AG08396 (cell line): ENCODE measurements at places on chromosomes 5 and 9.

DNA sequence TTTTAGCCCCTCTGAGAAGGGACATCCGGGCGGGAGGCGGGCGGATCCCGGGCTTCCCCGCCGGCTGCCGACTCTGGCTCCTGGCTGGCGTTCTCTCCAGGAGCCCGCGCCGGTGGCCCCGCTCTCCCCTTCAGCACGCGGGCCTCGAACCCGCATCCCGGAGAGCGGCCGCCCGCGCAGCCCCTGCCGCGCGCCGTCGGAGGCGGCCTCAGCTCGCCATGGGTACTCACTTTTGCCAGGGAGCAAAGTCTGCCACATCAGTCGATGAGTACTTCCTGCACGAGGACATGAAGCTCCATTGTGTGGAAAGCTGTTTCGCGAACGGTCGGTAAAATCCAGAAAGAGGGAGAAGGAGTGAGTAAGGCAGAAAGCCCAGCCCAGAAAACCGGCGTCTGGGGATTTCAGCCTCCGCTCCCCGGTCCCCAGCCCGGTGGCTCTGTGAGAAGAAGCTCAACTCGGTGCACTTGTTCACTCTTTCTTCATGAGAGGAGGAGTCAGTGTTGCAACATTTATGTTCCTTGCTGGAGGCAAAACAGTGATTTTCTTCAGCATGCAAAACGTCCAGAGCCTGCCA is at the start of gene PRLR:
PRLR (minus strand) TSS at position 450 of the 574 bp plus-strand sequence. CDS start 140,867 bp downstream, outside the sequence.
- peak; percentile 33 for DNase-seq

GRCh38 chr5:173268750-173269432 is 33.9 kb upstream of the NKX2-5 start:
- DNase-seq, result no peak

GRCh38 chr5:24547132-24547531 is 97.6 kb downstream of the CDH10 start:
- DNase-seq, result no peak

DNA sequence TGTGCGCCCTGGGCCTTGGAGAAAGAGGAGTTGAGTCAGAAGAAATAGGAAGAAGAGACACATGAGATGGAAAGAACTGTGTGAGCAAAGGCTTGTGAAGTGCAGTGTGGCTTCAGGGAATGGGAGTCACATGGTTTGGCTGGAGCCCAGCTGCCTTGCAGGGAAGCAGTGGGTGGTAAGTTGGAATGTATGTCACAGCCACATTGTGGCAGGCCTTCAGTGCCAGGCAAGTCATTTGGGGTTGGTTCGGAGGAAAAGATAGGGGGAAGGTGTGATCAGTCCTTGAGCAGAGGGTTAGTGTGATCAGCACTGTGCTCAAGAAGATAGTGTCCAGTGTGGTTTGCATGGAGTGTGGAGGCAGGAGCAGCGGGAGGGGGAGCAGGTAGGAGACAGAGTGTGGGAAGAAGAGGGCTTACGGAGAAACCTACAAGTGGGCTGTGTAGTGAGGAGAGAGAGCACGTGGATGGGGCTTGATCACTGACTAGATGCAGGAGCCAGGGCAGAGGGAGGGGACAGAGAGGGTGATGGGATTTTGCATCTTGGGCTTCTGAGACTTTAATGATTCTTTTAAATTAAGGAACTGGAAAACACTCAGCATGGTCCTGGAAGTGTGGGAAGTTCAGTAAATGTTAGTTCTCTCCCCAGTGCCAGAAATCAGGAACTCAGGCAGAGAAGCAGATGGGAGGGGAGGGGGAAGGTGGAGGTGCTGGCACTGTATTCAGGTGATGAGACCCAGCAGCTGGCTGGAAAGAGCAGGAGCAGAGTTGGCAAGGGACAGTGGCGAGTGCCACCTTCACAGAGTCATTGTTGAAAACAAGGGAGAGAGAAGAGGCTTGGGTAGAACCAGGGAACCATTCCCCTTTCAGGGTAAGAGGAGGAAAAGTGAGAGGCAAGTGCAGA is 46.6 kb downstream of the ARHGAP26 start:
- peak; percentile 45 for DNase-seq

- DNase-seq, result peak; percentile 50
Observed at GRCh38 chr9:14320271-14321181, 6.6 kb upstream of the NFIB start.

DNA sequence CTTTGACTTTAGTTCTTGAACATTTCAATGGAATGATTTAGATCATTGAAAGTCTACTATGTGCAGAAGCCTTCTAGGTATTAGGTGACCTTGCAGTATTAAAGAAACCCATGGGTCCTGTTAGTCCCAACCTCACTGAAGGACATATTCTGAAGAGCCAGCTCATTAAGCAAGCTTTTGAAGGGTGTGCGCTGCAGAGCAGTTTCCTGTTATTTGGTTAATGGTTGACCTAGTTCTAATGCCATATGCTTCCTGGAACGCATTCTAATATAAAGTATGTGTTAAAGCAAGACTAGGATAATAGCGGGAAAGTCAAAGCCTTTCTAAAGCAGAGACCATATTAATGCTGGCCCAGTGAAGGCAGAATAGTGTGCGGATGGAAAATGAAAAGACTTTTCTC is 20.1 kb downstream of the ZNF462 start:
- DNase-seq, result no peak

GRCh38 chr9:83336706-83337105 is 201.5 kb downstream of the FRMD3 start:
- DNase-seq, result no peak
